Sigmoid colon (tissue), 7 donors: ENCODE measurements at places on chromosomes 12 and 14. TPM values are rescaled to one million over a fixed set of nuclear protein-coding genes. Genes with fewer than 3 reads are reported as not detected.

NGB gene
- total RNA-seq, result 3.5 TPM

TBX5 gene
- not detected for total RNA-seq

CDKN3 gene
- 1.1 TPM for total RNA-seq

LMO3 gene
- total RNA-seq, result 384 TPM

MOK gene
- total RNA-seq, result 13.0 TPM

FSCB gene
- total RNA-seq, result not detected

CCDC177 gene
- total RNA-seq, result not detected
